ENCODE measurements at places on chromosomes 13 and 19. TPM values are rescaled to one million over a fixed set of nuclear protein-coding genes. Genes with fewer than 3 reads are reported as not detected.

DNA sequence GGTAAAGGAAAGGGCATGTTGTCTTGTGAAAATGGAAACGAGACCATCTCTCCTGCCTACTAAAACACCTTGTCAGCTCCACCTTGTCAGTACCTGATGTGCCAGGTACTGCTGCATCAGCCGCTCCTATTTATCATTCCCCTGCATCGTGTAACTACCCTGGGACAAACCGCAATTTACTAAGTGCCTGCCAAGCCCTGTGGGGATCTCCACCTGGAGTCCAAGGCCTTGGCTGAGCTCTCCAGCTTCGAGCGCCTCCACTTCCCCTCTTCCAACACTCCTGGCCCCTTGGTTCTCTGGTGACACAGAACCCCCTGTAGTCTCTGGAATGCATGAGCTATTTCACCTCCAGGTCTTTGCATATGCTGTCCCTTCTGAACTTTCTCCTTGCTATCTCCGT lies 25.9 kb upstream of the CCNP start:
- no peaks in the 10 kb centered on the region for H3K36me3 ChIP-seq
- DNase-seq, result no peak
- no peak overlapping the region for H3K27ac ChIP-seq

DNA sequence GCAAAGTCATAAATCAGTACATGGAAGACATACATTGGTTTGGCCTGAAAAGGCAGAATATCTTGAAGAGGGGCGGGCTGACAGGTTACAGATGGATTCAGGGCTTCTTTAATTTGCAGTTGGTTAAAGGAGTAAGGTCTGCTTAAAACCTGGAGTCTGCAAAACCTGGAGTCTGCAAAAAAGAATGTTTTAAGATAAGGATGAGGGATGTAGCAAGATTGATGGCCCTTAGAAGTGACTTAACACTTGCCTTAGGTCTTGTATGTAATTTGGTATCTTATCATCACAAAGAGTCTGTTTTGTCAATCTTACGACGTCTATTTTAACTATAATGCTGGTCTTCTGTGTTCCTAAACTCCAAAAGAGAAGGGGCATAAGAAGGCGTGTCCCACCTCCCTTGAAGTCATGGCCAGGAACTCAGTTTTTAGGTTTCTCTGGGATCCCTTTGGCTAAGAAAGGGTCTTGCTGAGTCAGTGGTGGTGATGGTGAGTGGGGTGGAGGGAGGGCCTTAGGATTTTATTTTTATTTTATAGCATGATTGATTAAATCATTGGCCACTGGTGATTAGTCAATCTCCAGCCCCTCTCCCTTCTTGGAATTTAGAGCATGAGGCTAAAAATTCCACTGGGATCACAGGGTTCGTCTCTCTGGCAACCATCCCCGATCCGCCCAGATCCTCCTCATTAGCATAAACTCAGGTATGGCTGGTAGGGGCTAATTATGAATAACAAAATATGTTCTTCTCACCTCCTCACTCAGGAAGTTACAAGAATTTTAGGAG lies 10.1 kb upstream of the HAS1 start:
- H3K27me3 ChIP-seq, result no peaks in the 10 kb centered on the region
- no peak overlapping the region for H3K27ac ChIP-seq
- no peaks in the 10 kb centered on the region for H3K4me1 ChIP-seq
- no peaks in the 10 kb centered on the region for H3K36me3 ChIP-seq

The SYT3 gene
- total RNA-seq, result 0.48 TPM

The JOSD2 gene
- 19.0 TPM for total RNA-seq

GRCh38 chr13:43333176-43333575 lies 309.8 kb downstream of the DNAJC15 start:
- no peak overlapping the region for H3K27ac ChIP-seq
- no peak overlapping the region for H3K4me3 ChIP-seq
- no peaks in the 10 kb centered on the region for H3K36me3 ChIP-seq
- no peaks in the 10 kb centered on the region for H3K4me1 ChIP-seq
- DNase-seq, result no peak
- H3K27me3 ChIP-seq, result no peaks in the 10 kb centered on the region

DNA sequence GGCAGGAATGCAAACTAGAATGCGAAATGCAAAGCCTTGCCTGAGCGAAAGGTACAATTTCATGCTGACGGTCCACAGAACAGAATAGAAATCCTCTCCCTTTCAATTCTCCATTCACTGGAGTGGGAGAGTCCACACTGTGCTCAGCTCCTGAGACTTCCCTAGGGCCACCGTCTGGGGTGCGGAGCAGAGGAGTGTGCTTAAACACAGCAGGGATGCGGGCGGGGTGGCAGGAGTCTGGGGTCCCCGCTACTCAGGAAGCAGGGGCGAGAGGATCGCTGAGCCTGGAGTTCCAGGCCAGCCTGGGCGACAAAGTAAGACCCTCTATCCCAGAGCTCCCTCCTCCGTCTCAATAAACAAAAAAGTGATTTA lies 552 bp upstream of the ZNF816 start:
- peak overlapping the region; percentile 84 for H3K27ac ChIP-seq
- no peaks in the 10 kb centered on the region for H3K27me3 ChIP-seq
- peaks cover 5% of the 10 kb centered on the region for H3K4me1 ChIP-seq
- H3K4me3 ChIP-seq, result peak overlapping the region; percentile 49
- H3K36me3 ChIP-seq, result no peaks in the 10 kb centered on the region

- H3K27me3 ChIP-seq, result peaks cover 14% of the 10 kb centered on the region
- no peaks in the 10 kb centered on the region for H3K4me1 ChIP-seq
- no peak overlapping the region for H3K27ac ChIP-seq
- no peaks in the 10 kb centered on the region for H3K36me3 ChIP-seq
Measured at GRCh38 chr19:47032171-47032811, 12.7 kb downstream of the NPAS1 start.

DNA sequence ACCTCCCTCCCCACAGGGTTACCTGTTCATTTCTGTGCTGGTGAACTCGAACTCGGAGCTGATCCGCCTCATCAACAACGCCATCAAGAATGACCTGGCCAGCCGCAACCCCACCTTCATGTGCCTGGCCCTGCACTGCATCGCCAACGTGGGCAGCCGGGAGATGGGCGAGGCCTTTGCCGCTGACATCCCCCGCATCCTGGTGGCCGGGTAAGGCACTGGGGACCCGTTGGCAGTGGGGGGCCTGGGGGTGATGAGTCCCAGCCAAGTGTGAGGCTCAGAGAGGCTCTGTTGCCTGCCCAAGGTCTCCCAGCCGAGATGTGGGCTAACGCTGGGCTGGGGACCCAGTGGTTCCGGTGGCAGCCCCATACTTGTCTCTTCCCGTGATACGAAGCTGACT lies 15.7 kb downstream of the AP2A1 start:
- DNase-seq, result no peak
- no peaks in the 10 kb centered on the region for H3K36me3 ChIP-seq
- no peaks in the 10 kb centered on the region for H3K4me1 ChIP-seq
- H3K27ac ChIP-seq, result no peak overlapping the region
- H3K4me3 ChIP-seq, result no peak overlapping the region

The KCTD12 gene
- 70.5 TPM for total RNA-seq

- H3K4me3 ChIP-seq, result no peak overlapping the region
- H3K4me1 ChIP-seq, result no peaks in the 10 kb centered on the region
- no peaks in the 10 kb centered on the region for H3K36me3 ChIP-seq
- H3K27me3 ChIP-seq, result no peaks in the 10 kb centered on the region
- H3K27ac ChIP-seq, result no peak overlapping the region
Measured at GRCh38 chr13:42907745-42908144, 84.3 kb downstream of the EPSTI1 start.

All from hepatocyte (in vitro differentiated cells).